ENCODE measurements at places on chromosomes 6 and 20.

- no peak for DNase-seq
These were observed 154.8 kb downstream of the RPS12 start for GRCh38 chr6:132969196-132969595.

DNA sequence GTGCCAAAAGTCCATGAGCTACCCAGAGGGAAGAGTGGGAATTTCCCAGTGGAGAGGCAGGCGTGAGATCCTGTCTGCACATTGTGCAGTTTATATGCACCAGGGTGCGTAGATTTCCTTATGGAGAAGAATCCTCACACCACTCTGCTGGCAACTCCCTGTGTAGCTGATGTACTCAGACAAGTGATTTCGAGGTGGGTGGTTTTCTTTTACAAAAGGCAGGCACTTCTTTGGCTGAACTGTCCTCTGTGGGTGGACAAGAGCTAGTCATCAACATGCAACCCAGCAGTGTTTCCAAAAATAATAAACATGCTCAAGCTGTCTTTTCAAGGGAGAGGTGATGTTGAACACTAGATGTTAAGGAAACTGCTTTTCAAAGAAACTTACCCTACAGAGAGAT lies 121.7 kb upstream of the NXT1 start:
- DNase-seq = no peak

- no peak for DNase-seq
These were observed 248.5 kb downstream of the TSHZ2 start for GRCh38 chr20:53220482-53221307.

DNA sequence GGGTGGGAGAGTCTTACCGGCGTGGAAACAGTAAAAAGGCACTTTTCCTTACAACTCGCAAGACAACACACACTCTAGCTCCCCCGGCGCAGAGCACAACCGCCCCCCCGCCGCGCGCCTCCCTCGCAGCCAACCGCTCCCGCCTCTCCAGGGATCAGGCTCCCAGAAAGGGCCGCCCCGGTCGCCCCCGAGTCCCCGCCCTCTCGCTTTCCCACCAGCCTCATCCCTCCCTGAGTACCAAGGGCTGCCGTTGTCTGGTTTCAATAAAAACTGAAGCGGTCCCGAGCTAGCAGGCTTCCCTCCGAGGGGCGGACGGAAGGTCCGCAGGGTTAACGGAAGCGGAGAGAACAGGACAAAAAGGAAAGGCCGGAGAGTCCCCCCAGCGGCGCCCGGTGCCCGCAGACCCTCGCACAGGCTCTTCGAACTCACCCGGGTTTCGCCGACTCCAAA lies 804 bp downstream of the ELOVL5 start:
- peak; percentile 56 for DNase-seq

GRCh38 chr20:3163099-3164042 lies 3.7 kb upstream of the FASTKD5 start:
- no peak for DNase-seq

DNA sequence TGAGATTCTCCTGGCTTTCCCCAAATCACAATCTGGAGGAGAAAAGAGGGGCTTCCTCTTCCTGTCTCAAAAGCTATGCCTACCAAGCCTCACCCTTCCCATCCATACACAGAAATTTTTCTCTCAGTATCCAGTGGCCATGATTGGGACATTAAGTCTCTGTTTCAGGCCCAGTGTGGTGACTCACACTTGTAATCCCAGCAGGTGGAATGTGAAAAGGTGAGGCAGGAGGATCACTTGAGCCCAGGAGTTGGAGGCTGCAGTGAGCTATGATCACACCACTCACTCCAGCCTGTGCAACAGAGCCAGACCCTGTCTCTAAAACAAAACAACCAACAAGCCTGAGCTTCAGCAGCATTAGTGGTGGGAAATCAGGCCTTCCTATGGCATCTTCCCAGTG lies 210.0 kb downstream of the OGFRL1 start:
- DNase-seq = no peak

DNA sequence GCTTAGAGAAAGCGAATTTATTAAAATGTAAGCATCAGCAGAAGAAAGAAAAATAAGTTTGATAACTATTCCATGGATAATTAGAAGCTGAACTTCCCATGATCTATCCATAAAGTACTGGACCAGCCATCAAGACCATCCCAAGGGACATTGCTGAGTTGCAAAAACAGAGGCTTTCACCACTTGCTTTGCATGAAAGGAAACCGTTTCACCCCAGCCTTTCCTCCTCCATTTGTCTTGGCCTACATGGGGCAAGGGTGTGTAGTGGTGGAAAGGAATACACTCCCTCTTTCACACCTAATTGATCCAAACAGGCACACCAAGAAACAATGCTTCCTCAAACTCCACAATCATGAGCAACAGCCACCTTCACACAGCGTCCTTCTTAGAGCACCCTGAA lies 10.4 kb downstream of the HIVEP2 start:
- no peak for DNase-seq

DNA sequence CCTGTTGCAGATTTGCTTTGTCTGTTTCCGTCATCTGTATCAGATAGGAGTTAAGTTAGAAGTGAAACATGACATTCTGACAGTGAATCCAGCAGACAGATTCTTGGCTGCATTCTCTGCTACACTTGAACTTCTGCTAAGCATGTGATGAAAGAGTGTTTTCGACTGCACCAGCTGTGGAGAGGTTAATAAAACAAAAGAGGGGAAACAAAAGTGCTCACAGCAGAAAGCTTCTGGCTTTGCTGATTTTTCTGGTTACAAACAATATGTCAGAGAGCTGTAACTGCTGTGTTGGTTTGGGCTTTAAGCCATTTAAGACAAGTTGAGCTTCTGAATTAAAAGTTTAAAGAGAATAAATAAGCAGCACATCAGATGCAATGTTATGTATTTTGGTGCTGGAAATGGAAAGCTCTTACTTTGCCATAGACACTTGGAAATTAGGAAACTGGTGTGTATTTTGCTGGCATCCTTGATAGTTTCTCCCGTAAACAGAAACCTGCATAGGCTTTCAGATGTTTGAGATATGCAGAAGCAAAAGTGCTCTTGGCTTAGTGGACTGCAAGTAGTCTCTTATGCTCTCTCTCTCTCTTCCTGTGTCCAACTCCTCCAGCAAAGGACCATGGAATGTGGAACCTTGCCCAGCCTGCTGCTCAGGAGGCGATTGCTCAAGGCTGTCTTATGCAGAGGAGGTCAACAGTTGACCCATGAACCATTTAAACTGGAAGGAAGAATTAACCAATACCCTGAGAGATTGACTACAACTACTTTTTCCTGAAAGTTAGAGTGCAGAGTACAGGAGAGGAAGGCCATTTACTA lies 104.9 kb downstream of the RPS12 start:
- DNase-seq = no peak

GRCh38 chr6:15387118-15387517 lies 141.2 kb downstream of the JARID2 start:
- no peak for DNase-seq

- no peak for DNase-seq
These were observed 16.2 kb upstream of the C6orf118 start for GRCh38 chr6:165325609-165326008.

GRCh38 chr6:31293343-31293742 lies 21.5 kb upstream of the HLA-C start:
- DNase-seq = no peak

- no peak for DNase-seq
These were observed 106.7 kb downstream of the GPX5 start for GRCh38 chr6:28632326-28632851.

- no peak for DNase-seq
These were observed 8.0 kb upstream of the TUBB2B start for GRCh38 chr6:3235486-3235885.

DNA sequence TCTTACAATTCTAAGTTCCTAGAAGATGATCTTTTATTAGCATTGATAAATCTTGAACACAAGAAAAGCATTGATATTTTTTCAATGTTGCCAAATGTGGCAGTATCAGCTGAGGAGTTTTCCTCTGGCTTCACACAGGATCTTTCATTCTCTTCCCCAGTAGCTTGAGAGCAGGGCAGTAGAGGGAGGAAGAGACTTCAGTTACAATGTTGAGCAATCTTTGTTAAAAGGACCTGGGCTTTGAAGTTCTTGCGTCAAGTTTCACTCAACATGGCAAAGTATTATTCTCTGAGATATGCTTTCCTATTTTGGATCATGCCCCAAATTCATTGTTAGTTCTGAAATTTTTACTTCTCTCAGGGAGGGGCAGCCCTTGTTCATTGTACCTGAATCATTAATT lies 238.0 kb downstream of the COL12A1 start:
- no peak for DNase-seq

GRCh38 chr6:166277892-166278578 lies 30.2 kb downstream of the PRR18 start:
- no peak for DNase-seq

- peak; percentile 67 for DNase-seq
These were observed 2.5 kb downstream of the TNFRSF6B start for GRCh38 chr20:63698739-63699465.

DNA sequence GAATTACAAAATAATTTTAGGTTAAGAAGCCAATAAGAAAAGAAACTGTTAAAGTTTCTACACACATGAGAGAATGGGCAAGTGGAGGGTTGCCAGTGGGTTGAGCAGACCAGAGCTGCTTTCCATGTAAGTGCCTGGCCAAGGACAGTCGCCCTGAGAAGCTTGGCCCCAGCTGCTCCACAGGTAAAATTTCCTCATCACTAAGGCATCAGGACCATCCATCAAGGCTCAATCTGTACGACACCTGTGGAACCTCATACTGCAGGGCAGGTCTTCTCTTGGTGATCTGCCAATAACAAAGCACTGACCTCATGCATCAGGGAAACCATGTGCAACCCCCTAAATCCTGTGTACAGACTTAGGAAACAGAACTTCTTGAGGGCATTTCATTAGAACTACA lies 115.4 kb downstream of the INSM1 start:
- no peak for DNase-seq

- DNase-seq = no peak
These were observed 6.7 kb upstream of the VNN2 start for GRCh38 chr6:132764370-132764769.

DNA sequence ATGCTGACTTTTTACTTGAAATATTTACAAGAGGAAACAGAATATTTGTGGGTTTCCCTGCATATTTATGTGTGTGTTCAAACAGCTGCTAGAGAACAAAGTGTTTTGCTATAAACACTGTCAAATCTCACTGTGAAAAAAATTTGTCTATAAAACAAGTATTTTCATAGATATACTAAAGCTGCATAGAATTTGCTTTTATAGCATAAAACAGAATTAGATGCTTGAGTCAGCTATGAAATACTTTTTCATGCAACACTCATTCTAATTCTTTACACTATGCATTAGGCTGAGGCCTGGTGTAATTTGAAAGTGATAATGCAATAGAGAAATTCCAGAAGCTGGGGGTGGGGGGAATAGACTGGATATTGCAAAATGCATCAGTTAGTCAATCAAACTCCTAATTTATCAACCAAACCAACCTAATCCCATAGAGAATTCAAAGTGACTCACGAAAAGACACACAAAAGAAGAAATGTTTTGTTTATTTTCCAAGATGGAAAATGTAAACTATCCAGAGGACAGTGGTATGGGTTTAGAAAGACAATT lies 148.2 kb downstream of the LAMA2 start:
- DNase-seq = no peak

DNA sequence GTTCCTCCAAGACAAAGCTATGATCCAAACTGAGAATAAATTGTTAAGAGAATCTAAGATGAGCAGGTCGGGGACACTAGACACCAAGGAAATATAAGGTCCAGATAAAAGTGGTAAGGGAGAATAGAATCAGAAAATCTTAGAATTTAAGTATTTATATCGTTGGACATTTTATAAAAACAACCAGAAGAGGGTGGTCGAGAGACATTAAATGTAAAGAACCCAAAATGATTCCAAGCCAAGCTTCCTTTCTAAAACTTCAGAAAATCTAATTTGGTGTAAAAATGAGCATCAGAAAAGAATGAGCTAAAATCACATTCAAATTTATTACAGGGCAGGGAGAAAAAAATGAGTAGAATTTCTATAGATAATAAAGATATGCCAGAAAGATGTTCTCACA lies 97.8 kb upstream of the OGFRL1 start:
- no peak for DNase-seq

GRCh38 chr20:53281557-53282117 lies 309.5 kb downstream of the TSHZ2 start:
- no peak for DNase-seq

DNA sequence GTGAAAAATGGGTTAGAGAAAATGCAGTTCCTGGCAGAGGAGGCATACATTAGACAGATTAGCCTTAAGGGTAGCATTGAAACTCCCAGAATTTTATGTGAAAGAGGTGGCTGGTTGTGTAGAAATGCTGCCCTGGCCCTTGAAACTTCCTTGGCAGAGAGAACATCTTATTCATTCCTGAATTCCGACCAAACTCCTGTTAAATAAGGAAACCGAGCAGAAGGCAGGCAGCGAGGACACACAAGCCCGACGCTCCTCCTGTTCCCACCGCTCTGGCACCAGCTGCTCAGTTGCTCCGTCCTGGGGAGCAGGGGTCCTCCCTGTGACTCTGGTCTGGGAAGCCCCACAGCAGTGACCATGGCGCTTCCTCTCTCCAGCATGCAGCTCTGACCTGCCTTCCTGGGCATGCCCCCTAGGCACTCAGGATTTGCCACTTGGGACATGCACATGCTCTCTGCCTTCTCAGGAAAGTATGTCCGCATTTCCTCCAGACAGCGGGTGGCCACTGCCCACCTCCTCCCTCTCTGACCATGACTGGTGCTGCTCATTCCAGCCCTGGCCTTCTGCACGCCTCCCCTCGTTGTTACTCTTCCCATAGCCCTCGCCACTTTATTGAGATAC lies 35.2 kb upstream of the CLDN20 start:
- no peak for DNase-seq

DNA sequence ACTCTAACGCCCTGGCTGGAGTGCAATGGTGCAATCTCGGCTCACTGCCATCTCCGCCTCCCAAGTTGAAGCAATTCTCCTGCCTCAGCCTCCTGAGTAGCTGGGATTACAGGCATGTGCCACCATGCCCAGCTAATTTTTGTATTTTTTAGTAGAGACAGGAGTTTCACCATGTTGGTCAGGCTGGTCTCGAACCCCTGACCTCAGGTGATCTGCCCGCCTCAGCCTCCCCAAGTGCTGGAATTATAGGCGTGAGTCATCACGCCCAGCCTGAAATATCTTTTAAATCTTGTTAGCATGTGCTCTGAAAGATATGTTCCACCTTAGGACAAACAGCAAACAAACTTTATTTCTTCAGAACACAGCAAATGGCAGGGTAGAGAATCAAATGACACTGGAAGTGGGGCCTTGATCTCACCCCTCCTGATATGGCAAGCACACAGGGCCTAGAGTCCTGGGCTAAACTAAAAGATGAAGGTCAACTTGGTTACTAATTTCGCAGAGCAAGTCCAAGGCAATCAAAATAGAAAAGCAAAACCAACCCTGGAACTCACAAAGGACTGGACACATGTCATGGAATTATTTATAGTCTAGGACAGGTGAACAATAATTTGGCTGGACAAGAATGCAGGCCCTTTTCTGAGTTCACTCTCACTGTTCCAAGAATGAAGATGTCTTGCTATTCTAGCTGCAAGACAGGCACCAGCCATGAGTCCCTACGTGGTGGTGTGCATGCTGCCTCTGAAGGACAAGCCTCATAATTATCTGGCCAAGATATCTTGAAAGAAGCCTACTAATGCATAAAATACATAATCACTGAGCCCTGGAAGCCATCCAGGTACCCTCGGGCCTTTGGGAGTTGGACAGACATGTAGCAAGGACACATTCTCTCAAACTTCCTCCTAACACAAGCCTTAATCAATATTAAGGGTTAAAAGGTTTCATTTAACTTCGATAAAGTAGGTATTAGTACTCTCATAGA lies 35.6 kb downstream of the B4GALT5 start:
- no peak for DNase-seq
